ENCODE measurements at places on chromosomes 12 and 14. TPM values are rescaled to one million over a fixed set of nuclear protein-coding genes. Genes with fewer than 3 reads are reported as not detected.

Gene GLT1D1
- 1.0 TPM for total RNA-seq

Gene C12orf54
- not detected for total RNA-seq

Gene SIRT4
- 1.7 TPM for total RNA-seq

Gene BDKRB2
- total RNA-seq = 1.9 TPM

Gene EFS
- 15.8 TPM for total RNA-seq

Gene TEX52
- not detected for total RNA-seq

Gene AGAP2
- total RNA-seq = 1.9 TPM

Data from left lung (tissue), 14 donors.